Kidney (tissue), 22 donors: ENCODE measurements at places on chromosomes 2 and 18. TPM values are rescaled to one million over a fixed set of nuclear protein-coding genes. Genes with fewer than 3 reads are reported as not detected.

Gene CIB4
- polyA plus RNA-seq = not detected

Gene RAB12
- 37.7 TPM for polyA plus RNA-seq

Gene LIPG
- polyA plus RNA-seq = 4.8 TPM

Gene NOL4
- polyA plus RNA-seq = 0.62 TPM

Gene ARHGAP28
- polyA plus RNA-seq = 4.6 TPM

- DNase-seq = no peak
Observed at GRCh38 chr2:11903085-11903606, 156.7 kb downstream of the LPIN1 start.

DNA sequence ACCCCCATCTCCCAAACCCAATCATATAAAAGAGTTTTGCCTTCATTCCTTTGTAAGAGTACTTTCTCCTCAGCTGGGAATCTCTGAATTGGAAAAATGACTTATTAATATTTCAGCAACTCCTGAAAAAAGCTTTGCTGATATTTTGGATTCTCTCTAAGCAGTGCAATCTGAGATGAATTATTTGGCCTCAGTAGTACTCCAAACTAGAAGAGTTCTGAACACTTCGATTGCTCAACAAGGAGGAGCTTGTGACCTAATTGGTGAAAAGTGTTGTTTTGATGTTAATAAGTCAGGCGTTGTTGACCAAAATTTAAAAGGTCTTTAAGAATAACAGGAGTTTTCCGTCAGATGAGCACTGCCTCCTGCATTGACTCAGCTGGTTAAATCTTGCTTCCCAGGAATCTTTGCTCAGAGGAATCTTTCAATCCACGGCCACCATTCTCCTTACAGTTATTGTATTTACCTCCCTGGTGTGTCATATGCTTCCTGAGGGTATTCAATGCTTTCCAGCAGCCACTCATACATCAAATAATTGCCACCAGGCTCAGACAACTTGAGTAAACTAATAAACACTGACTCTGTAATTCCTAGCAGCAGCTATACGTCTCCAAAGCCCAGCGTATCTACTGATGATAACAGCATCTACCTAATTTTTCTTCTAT, 24.5 kb upstream of the LIPG start:
- DNase-seq = no peak

GRCh38 chr2:149205143-149205542, 125.2 kb upstream of the LYPD6 start:
- DNase-seq = no peak

- DNase-seq = no peak
Observed at GRCh38 chr2:143371616-143372015, 242.4 kb downstream of the ARHGAP15 start.

DNA sequence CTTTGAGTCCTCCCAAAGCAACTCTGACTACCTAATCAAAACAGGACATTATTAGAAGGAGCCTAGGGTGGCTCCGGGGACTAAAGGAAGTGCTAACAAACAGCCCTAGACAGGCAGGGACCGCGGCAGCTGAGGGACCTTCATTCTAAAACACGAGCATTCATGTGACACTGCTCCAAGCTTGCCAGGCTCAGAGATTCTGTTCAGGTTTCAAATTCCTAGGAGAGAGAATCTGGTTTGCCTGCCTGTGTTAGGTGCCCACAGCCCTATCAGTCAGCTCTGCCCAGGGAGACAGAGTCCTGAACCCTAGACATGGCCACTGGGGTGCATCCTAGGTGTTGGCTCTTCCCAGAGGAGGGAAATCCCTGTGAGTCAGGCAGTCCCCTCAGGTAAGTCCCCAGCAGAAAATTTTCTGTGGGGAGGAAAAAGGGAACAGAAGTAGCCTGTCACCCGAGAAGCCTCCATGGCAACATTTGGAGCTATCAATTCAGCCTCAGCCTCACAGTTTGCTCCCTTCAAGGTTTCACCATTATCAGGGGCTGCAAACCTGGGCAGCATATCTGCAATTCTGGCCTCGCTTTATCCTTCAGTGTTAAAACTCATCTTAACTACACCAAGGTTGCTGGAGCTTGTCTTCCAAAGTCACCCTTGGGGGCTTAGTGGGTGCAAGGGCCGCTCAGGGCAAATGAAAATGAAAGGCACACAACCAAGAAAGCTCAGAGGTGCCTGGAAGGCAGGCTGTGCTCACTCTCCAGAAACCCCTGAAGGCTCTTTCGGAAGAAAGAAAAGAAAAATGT, 28.6 kb downstream of the PCBP1 start:
- DNase-seq = no peak

GRCh38 chr2:101805152-101806088, 107.9 kb downstream of the MAP4K4 start:
- no peak for DNase-seq

DNA sequence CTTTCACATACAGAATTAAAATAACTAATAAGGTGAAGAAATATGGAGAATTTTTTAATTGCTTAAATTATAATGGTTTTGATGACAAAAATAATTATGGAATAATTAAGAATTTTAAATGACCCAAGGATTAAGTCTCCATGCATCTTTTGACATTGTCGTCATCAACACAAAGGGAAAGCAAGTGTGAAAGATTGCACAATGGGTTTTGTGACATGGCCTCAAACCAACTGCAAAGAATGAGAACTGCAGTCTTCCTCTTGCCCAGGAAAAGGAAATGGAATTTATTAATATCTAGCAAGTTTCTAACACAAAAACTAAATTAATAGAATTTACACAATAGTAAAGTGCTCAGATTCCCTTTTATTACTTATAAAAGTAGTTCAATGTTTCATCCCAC, 329.1 kb upstream of the PKDCC start:
- no peak for DNase-seq

DNA sequence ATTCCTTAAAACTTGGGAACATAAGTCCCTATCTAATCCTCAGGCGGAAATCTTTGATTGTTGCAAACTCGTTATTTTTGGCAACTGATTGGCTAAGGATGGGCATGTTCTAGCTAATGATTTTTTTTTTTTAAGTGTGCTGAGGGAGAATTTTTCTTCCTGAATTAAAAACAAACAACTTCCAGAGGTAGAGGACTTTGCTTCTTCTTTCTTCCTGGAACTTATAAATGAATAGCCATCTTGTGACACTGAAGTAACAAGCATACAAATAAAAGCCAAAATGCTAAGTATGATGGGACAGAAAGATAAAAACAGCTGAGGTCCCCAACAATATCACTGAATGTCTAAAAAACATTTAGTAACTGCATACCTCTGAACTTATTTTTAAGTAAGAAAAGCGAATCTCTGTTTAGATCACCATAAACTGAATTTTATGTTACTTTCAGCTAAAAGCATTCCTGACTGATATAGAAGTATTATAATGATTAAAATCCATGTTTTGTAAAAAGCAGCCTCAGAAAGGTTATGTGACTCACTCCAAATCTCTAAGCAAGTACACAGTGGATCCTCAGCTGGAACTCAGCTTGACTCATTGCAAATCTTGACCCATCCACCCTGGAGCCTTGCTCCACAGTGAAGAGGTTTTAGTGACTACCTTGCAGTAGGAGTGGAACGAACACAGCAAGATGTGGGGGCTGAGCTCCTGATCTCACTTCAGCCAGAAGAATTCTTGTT, 344.4 kb downstream of the CLIP4 start:
- DNase-seq = no peak

DNA sequence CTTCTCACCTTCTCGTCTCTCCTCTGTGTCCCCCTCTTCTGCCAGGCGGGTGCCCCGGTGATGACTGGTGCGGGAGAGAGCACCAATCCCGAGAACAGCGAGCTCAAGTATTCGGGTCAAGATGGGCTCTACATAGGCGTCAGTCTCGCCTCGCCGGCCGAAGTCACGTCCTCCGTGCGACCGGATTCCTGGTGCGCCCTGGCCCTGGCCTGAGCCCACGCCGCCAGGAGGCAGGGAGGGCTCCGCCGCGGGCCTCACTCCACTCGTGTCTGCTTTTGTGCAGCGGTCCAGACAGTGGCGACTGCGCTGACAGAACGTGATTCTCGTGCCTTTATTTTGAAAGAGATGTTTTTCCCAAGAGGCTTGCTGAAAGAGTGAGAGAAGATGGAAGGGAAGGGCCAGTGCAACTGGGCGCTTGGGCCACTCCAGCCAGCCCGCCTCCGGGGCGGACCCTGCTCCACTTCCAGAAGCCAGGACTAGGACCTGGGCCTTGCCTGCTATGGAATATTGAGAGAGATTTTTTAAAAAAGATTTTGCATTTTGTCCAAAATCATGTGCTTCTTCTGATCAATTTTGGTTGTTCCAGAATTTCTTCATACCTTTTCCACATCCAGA, 31.3 kb downstream of the GATA6 start:
- DNase-seq = no peak

GRCh38 chr2:111068435-111069058, 52.2 kb upstream of the BCL2L11 start:
- DNase-seq = peak; percentile 64

DNA sequence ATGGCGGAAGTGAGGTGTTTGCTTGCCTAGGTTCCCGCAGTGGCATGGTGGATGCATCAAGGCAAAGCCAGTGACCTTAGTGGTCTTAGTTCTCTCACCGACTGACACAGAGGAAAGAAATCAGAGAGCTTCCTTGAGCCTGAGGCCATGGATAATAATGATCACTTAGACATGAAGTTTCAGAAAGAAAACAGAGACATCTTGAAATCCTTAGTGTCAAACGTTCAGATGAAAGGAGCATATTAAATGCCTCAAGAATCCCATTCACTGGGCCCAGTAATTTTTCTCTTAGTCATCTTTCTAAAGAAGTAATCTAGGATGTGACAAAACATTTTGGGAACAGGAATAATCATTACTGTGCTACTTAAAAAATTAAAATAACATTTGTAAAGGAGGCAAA, 35.2 kb downstream of the COPS8 start:
- no peak for DNase-seq

DNA sequence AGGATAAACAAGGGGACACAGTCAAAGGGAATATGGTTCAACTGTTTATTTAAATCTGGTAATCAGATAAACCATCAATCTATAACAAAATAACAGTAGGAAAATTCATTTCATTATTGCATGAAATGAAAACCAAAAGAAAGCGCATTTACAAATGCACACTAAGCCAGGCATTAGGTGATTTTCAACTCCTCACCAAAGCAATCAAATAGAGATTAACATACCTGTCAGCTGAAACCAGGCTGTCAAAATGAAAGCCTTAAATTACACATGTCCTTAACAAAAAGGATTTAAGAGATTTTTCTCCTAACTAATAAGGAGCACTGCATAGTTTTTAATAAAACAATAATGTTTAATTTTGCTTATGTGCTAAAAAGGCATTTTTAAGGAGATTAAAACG, 23.0 kb downstream of the STK39 start:
- DNase-seq = no peak

DNA sequence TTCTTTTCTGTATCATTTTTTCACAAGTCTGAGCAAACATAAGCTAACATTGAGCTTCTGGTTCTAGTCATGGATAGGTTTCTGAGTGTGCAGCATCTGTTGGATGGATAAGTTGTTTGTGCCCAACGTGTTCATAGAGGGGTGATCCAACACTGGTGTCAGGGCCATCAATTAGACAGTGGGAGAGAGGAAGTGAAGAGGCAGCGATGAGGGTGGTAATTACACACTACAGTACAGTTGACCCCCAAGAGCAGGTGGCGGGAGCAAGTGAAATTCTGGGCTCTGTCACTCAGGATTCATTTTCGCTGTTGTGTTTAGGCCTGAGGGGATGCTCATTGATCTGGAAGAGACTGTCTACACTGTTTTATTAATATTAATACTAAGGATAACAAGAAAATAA, 180.0 kb upstream of the CXCR4 start:
- no peak for DNase-seq

GRCh38 chr2:150470435-150470834, 17.0 kb downstream of the RND3 start:
- DNase-seq = no peak

- peak; percentile 67 for DNase-seq
Observed at GRCh38 chr2:138502255-138503086, 901 bp downstream of the SPOPL start.

- DNase-seq = peak; percentile 22
Observed at GRCh38 chr2:239471011-239471792, 70.4 kb upstream of the HDAC4 start.

- DNase-seq = no peak
Observed at GRCh38 chr2:181235683-181236459, 221.3 kb upstream of the ITGA4 start.

DNA sequence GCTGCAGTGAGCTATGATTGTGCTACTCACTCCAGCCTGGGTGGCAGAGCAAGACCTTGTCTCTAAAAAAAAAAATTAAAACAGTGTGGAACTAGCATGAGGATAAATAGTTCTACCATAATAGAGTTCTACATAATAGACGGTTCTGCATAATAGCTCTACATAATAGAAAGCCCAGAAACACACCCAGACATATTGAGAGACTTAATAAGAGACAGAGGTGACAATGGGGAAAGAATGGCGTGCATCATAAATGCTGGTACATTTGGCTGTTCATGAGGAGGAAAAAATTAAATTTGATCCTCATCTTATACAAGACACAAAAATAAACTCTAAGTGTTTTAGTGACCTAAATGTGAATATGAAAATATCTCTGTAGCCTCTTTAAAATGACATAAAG, 58.5 kb downstream of the PTRHD1 start:
- DNase-seq = no peak

DNA sequence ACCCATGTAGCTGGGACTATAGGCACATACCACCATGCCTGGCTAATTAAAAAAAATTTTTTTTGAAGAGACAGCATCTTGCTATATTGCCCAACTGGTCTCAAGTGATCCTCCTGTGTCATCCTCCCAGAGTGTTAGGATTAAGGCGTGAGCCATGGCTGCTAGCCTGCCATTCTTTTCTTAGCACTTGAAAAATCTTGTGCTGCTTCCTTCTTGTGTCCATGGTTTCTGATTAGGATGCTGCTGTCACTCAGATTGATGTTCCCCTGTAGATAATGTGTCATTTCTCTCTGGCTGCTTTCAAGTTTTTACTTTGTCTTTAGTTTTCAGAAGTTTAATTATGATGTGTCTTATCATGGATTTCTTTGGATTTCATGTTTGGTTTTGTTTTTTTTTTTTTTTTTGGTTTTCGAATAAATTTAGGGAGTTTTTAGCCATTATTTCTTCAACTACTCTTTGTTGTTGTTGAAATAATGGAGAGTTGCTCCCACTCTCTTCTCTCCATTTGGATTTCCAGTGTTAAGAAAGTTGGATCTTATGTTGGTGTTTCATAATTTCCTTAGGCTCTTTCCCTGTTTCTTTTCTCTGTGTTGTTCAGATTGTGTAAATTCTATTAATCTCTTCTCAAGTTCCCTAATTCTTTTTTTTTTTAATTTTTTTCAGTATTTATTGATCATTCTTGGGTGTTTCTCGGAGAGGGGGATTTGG, 2.5 kb downstream of the ATP9B start:
- DNase-seq = no peak

- no peak for DNase-seq
Observed at GRCh38 chr18:7601246-7601615, 34.1 kb downstream of the PTPRM start.

GRCh38 chr2:16148632-16149348, 208.4 kb downstream of the MYCN start:
- no peak for DNase-seq
